Stimulated activated CD4-positive, alpha-beta T cell treated with anti-CD3 and anti-CD28 coated beads, Interleukin-15, amount 100 ng/mL, for 1 hour (primary cell): ENCODE measurements at places on chromosomes 7 and 10.

GRCh38 chr10:63765126-63765525, 243.9 kb downstream of the REEP3 start:
- no peak for DNase-seq

DNA sequence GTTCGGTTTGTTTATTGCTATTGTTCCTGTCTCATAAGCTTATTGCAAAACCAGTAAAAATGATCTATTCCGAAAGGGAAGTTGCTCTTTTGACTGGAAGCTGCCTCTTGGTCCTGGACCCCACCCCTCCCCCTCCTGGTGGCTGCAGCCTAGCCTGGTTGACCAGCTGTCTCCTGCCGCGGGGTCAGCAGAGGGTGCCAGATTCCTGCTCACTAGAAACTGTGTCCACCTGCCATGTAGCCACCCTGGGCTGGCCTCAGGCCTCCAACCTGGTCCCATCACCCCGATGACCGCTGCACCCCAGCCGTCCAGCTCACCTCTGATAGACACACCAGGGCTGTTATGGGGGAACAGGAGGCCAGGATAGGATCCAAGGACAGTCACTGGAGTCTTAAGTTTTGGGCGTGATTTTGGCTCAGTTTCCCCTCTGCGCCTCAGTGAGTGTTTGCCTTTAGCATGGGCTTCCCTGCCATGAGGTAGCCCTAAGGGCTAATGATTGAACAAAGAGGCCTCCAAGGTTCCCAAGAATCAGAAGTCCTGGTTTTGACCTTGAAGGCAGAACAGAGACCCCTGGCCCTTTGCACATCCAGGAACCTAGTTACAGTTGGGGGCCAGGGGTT, 32.9 kb upstream of the SLF2 start:
- no peak for DNase-seq

DNA sequence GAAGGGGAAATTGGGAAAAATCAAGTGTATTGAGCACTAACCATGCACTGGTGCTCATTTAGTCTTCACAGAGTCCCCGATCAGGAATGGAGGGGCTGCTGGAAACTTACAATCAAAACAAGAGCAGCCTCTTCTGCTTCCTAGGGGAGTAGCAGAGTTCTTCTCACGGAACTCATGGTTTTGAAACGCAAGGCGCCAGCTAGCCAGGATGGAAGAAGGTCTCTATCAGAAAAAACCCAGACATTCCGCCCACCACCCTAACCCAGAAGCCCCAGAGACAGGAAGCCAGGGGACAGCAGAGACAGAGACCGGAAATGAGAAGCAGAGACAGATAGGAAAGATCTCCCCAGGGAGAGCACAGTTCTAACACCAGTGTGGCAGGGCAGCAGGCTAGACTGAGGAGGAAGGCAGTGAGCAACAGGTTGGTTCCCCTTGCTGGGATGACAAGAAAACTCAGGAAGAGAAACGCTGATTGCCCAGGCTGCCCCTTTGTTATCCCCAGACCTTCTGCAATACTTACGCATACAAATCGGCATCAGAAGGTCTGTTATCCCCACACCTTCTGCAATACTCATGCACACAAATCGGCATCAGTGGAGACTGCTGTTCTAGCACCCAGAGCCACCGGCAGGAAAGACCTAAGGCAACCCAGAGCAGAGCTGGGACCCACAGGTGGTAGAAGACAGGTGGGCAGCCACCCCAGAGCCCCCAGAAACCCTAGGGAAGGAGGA, 99.2 kb downstream of the CPXM2 start:
- DNase-seq, result no peak

GRCh38 chr10:116265686-116266085, 7.3 kb downstream of the GFRA1 start:
- no peak for DNase-seq

GRCh38 chr7:72223351-72223750, 188.8 kb downstream of the CALN1 start:
- DNase-seq, result no peak

- DNase-seq, result no peak
Measured at GRCh38 chr10:73494213-73494612, 1.6 kb downstream of the PPP3CB start.

DNA sequence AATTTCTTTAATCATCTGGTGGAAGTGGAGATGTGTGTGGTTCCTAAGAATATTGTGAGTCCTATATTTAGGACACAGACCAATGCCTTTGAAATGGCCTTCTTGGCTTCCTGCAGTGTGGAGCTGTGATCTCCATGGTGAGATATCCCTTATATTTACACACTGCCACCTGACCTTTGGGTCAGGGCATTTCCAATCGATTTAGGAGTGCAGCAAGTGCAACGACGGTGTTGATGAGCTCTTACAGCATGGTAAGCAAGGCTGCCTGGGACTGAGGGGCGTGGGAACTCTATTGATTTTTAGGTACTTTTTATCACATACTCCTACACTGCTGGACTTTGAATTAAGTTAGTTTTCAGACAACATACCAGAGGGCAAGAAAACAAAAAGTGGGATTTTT, 146.0 kb downstream of the NRG3 start:
- no peak for DNase-seq

GRCh38 chr10:33935350-33935749, 600.9 kb upstream of the NRP1 start:
- no peak for DNase-seq

DNA sequence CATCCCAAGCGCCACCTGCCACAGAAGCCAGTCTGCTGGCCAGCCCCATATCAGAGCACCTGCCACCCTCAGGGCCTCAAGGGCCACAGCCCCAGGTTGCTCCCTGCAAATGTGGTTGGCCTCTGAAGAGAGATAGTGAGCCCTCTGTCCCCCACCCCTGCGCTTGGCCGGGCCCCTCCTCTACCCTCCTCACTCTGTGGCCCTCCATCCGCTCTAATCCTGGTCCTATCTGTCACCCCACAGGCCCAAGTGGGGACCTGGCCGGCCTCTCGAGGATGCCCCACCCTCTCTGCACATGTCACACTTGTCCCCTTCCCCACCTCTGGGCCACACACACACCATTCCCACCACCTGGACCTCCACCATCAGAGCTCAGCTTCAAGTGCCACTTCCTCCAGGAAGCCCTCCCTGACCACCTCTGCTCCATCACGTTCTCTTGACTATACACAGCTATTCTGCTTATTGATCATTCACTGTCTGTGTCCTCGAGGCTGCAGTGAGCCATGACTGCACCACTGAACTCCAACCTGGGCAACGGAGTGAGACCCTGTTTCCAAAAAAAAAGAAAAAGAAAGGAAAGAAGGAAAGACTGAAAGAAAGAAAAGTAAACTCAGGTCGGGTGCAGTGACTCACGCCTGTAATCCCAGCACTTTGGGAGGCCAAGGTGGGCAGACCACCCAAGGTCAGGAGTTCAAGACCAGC, 42.4 kb downstream of the TNRC18 start:
- no peak for DNase-seq

DNA sequence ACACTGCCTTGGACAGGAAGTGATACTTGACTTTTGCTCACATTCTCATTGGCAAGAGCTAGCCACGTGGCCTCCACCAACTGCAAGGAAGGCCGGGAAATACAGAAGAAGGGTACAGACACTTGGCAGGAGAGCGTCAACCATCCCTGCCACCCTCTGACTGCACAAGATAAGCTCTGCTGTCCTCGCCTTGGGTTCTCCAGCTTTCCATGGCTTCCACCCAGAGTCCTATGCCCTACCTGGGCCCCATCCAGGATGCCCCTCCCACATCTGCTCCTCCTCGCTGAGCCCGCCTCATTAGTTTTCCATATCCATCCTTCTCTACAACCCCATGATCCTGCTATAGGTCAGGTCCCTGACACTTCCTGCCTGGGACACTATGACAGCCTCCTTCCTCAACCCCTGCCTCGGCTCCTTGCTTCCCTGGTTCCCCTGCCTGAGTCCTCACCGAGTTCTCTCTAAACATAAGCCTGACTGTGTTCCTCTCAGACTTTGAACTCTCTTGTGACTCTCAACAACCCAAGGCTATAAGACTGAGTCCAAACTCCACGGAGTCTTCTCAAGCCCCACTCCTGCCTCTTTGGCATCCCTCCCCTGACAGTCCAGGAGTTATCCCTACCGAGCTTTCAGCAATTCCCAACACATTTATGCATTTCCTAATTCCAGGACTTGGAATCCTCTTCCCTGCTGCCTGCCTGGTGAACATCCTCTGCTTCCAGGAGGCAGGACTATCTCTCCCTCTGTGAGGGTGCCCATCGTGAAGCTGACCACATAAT, 23.2 kb upstream of the GDF10 start:
- DNase-seq, result no peak

GRCh38 chr7:541661-542060, 22.0 kb upstream of the PDGFA start:
- no peak for DNase-seq

DNA sequence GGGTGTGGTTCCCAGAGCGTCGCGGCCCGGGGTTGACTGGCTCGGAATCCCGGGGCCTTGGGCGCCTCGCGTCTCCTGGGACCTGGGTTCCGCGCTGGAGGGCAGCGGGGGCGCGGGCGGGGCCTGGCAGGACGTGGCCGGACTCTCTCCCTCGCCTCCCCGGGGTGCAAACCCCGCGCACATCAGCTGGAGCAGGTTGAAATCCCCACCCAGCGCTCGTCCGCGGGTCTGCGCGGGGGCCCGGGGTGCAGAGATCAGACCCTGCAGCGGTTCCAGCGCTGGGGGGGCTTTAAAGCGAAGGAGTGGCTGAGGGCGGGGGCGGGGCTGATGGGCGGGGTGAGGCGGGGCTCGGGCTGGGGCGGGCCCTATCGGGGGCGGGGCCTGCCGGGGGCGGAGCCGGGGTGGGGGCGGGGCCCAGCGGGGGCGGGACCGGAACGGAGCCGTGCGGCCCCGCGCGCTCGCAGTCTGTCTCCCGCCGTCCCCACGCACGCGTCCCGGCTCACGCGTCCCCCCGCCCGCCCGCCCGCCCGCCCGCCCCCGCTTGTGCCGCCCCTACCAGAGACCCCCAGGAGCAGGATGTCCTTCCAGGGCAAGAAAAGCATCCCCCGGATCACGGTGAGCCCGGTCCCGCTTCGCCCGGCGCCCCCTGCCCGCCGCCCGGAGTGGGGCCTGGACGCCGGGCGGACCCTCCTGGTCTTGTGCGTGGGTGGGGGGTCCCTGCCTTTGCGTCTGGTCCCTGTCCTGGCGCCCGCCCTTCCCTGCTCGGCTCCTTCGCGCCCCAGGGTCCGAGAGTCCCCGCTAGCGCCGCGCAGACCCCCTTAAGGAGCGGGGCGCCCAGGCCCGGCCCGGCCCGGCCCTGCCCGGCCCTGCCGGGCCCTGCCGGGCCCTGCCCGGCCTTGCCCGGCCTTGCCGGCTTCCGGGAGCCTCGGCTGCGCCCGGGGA, at the start of gene DPYSL4:
Gene DPYSL4 (plus strand): TSS at position 461 of the 942 bp plus-strand sequence. CDS start 116 bp downstream, at position 577.
- peak; percentile 16 for DNase-seq

- no peak for DNase-seq
Measured at GRCh38 chr10:126502441-126502840, 114.2 kb upstream of the ADAM12 start.

- DNase-seq, result no peak
Measured at GRCh38 chr10:48300556-48300955, 5.9 kb upstream of the MAPK8 start.

DNA sequence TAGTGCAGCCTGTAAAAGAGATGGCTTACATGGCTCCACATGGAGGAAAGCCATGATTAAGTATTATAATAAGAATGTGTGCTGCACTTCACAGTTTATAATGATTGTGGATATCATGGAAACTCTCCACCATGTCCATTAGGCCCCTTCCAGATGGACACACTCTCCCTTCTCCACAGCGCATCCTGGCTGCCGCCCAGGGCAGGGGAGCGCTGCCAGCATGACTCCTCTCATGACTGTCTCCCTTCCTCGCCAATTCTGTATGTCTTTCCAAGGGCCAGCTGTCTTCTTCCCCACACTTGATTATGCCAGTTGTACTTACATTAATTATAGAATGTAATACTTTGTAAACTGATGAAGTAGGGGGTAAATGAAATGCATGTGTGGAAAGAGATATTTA, 259.3 kb upstream of the TMEM72 start:
- DNase-seq, result no peak

- no peak for DNase-seq
Measured at GRCh38 chr7:68295386-68295785, 1298.8 kb downstream of the TYW1 start.

DNA sequence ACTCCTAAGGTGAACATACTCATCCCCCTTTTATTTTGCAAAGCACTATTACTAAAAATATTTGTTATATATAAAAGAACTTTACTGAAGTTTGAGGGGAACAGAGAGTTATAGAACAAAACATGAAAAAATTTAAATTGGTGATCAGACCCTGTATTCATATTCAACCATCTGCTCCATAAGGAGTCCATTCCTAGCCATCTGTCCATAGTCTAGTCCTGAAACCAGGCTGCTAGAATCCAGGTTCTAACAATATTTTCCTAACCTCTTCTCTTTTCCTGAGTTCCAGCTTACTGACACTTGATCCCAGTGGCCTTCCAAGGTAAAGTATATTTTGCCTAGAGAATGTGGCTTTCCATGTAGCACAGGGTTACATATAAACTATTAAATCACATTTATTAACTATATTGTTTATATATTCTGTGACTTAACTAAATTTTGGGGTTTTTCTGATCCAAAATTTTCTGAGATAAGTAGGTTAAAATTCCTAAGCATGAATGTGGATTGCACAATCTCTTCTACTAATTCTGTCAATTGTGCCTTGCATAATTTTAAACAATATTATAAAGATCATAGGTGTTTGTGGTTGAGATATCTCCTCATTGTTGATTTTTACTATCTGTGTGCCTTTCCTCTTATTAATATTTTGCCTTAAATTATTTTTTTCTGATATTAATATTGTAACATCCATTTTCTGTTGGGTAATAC, 137.6 kb upstream of the MAGI2 start:
- DNase-seq, result no peak

DNA sequence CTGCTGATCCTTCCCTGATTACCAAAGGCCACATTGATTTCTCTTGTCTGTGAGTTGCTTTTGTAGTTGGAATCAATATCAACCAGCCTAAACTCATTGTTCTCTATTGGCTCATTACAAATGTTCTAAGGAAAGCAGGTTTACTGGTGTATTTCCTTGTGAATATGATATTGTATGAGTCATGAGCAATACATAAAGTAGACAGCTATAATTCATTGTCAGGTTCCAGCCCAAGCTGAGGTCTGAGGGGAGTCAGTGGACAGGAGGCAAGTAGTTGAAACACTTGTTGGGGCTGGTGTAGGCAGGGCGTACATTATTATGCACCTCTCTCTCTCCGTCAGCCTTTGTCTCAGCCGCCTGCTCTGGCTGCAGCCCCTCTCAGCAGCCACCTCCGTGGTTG, 451.7 kb downstream of the IPMK start:
- DNase-seq, result no peak

DNA sequence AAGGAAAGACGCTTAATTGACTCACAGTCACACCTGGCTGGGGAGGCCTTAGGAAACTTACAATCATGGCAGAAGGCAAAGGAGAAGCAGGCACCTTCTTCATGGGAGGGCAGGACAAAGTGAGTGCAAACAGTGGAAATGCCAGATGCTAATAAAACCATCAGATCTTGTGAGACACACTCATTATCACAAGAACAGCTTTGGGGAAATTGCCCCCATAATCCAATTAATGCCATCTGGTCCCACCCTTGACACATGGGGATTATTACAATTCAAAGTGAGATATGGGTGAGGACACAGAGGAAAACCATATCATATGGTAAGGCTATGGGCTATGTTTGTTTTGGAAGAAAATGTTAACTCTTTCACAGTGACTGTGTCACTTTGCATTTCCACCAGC, 1272.5 kb upstream of the CELF2 start:
- DNase-seq, result no peak
